ENCODE measurements at places on chromosomes 6 and 20. TPM values are rescaled to one million over a fixed set of nuclear protein-coding genes. Genes with fewer than 3 reads are reported as not detected.

Gene IL17F
- not detected for polyA plus RNA-seq

Gene BEND6
- polyA plus RNA-seq, result 9.7 TPM

Gene ATP9A
- polyA plus RNA-seq, result 23.3 TPM

Gene MTFR2
- polyA plus RNA-seq, result 12.7 TPM

Gene TMC2
- not detected for polyA plus RNA-seq

Gene LY6G6F
- not detected for polyA plus RNA-seq

Gene TRDN
- polyA plus RNA-seq, result not detected

Gene GGTLC1
- not detected for polyA plus RNA-seq

Gene AGER
- 0.78 TPM for polyA plus RNA-seq

Gene FRMD1
- polyA plus RNA-seq, result not detected

Gene SIRPB2
- not detected for polyA plus RNA-seq

DNA sequence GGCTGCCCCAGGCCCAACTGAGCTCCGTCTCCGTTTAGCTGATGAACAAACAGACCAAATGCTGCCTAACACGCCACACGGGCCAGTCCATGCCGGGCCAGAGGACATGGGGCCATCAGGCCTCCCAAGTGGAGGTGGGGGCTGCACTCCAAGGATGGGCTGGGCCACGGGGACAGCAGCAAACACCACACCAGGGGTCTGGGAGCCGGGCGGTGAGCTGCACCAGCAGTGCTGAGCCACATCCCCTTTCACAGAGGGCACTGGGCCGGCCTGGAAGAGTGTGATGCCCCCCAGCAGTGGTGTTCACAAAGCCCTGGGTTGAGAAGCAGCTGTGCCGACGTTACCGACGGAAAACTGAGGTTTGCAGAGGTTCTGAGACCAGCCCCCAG is 2.7 kb downstream of the KCNQ2 start:
- no peak for DNase-seq

GRCh38 chr20:53578492-53579222 is 15.0 kb downstream of the ZNF217 start:
- DNase-seq, result peak; percentile 95

DNA sequence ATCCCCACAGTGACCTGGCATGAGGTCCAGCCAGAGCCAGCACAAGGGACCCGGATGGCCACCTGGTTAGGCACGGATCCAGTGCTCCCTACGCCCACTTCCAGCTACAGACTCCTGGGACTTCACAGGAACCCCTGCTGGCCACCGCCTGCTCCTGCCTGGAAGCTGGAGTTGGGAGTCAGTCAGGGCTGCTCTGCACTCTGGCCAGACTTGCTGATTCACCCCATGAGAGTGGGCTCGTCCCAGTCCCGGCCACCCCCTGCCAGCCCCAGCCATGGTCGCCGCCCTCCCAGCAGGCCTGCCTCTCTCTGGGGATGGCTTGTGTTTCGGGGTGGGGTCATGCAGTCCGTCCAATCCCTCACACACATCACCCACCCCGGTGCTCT is 125.8 kb downstream of the DLL1 start:
- DNase-seq, result no peak

GRCh38 chr6:53119772-53120409 is 28.8 kb downstream of the GCM1 start:
- peak; percentile 65 for DNase-seq

DNA sequence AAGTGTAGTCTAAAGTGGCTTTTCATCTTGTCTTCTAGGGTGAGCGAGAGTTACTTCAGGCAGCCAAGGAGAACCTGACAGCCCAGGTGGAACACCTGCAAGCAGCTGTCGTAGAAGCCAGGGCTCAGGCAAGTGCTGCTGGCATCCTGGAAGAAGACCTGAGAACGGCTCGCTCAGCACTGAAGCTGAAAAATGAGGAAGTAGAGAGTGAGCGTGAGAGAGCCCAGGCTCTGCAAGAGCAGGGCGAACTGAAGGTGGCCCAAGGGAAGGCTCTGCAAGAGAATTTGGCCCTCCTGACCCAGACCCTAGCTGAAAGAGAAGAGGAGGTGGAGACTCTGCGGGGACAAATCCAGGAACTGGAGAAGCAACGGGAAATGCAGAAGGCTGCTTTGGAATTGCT is 27.1 kb downstream of the C20orf173 start:
- no peak for DNase-seq

GRCh38 chr6:36484736-36485135 is 41.9 kb downstream of the KCTD20 start:
- no peak for DNase-seq

GRCh38 chr20:29079769-29080690 is 2177.4 kb upstream of the DEFB115 start:
- DNase-seq, result peak; percentile 9

DNA sequence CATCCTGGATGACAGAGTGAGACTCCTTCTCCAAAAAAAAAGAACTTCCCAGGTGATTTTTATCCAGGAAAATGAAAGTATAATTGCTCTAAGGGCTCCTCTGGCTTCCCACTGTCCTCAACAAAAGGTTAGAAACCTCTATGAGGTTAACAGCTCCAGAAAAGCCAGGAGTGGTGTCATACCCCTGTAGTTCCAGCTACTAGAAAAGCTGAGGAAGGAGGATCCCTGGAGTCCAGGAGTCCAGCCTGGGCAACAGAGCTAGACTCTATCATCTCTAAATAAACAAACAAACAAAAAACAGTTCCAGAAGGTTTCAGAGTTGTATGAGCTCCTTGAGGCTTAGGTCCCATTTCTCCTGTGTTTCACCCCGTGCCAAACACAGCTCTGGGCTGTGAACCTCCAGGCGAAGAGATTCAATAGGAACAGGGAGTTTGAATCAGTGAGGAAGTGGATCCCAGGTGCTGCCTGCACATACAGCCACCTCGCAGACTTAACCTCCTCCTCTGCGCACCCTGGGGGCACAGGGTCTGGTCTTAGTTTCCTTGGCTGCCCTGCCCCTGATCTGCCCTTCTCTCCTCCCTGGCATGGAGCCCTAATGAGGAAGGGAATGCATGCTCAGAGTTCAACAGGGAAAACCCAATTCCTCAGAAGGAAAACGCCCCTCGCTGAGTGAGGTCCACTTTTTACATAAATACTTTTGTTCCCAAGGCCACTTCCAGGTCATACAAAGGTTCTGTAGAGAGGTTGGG is 31.0 kb downstream of the ZC3H12D start:
- DNase-seq, result no peak

GRCh38 chr6:118649918-118650581 is 1.3 kb downstream of the CEP85L start:
- DNase-seq, result peak; percentile 73

DNA sequence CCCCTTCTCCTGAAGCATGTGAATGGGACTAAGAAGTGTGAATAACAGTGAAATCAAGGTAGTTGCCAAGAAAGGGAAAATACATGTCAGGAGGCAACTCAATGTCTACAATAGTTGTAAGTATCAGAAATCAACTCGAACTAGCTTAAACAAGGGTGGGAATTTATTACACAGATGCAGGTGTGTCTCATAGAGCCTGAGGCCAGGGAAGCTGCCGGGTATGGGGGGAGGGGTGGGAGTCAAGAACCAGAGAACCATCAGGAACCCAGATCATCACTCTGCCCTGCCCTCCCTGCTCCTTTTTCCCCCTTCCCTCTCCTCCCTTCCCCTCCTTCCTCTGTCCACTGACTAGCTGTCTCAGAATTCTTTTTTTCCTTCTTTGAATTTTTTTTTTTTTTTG is 34.9 kb upstream of the BMP6 start:
- no peak for DNase-seq

DNA sequence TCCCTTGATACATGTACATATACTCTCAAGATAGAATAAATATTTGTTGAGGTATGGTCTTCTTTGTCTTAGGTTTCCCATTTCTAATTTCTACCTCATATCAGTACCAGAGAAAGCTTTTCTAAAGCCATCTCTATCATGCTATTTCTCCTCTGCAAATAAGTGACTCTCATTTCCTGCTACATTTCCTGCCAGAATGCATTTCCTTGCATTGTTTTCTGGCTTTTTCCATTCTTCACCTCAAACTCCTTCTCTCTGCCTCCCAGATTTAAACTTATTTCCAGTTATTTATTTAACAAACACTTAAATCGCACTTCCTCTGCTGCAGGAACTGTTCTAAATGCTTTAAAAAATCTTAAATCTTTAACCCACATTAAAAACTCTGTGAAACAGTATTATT is 74.4 kb upstream of the STMND1 start:
- DNase-seq, result no peak

DNA sequence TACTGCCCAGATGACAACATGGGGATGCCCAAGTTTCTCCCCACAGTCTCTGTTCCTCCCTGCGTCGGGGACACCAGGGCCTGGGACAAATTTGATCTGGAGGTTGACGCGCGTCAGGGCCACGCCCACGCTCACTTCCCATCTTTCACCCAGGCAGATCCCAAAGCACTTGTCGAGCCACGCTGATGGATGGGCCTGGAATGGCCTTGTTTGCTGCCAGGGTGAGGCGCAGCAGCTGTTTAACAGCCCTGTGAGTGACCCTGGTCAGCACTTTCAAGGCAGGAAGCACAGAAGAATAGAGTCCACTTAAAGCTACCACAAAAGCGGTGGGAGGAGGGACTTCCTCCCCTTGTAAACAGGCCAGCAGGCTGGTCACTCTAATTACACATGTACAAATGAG is 324.7 kb upstream of the JARID2 start:
- peak; percentile 73 for DNase-seq

GRCh38 chr20:8718279-8718678 is 350.6 kb upstream of the PLCB4 start:
- no peak for DNase-seq

DNA sequence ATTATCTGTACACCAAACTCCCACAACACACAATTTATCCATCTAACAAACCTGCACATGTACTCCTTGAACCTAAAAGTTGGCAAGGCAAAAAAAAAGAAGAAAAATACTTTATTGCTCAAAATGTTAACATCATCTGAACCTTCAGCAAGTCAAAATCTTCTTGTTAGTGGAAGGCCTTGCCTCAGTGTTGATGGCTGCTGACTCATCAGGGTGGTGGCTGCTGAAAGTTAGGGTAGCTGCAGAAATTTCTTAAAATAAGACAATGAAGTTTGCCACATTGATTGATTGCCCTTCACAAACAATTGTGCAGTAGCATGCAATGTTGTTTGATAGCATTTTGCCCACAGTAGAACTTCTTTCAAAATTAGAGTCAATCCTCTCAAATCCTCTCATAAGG is 2.7 kb upstream of the WFDC11 start:
- DNase-seq, result no peak

DNA sequence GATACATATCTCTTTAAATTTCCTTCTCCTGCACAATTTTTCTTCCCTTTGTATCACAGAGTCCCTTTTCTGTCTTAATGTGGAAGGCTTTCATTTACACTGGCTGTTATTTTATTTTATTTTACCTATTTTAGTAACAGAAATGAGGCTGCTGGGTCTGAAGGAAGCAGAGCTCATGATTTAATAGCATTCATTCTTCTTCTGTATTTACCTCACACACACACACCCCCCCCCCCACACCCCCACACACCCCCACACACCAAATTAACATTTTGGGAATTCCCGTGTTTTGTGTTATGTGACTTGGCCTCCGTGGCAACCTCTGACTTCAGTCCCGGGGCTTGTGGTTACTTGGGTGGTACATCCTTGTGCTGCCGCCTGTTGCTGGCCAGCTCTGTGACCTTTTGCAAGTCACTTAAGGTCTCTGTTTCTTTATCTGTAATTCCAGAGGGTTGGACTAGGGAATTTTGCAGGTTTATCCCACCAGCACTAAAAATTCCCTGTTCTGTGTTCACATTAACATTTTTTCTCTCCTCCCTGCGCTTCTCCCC is 108.8 kb downstream of the TIAM2 start:
- DNase-seq, result peak; percentile 64

GRCh38 chr20:53829255-53829723 is 235.7 kb upstream of the ZNF217 start:
- peak; percentile 97 for DNase-seq

- no peak for DNase-seq
Observed at GRCh38 chr6:31202259-31203166, 32.0 kb upstream of the POU5F1 start.

GRCh38 chr6:149483334-149483725 is 1.5 kb downstream of the ZC3H12D start:
- no peak for DNase-seq

DNA sequence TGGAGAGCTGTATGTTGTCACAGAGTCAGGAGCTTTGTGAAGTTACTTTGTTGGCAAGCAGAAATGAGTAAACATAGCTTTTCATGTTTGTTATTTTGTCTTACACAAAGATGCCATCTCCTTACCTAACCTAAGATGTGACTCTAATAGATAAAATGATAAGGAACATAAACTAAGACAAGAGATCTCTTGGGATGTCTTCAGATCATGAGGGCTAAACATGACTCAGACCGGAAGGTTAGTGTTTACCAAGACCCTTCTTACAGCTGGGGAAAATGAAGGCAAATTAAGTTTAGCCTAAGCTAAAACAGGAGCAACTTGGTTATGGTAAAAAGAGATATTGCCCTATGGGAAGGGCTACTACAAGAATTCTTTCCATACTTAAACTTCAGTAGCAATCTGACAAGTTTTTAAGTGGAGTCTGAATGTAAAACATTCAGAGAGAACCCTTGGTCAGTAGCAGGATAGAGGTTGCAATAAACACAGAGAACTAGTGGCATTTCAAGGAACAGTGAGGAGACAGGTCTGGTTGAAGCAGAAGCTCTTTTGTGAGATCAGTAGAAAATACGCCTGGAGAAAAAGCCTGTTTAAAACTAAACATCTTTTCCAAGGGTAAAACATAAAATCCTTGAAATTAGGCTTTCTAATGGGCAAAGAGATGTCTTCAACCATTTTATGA is 29.9 kb downstream of the SGK1 start:
- peak; percentile 29 for DNase-seq

- DNase-seq, result peak; percentile 83
Observed at GRCh38 chr6:11212664-11213063, 19.8 kb downstream of the NEDD9 start.

DNA sequence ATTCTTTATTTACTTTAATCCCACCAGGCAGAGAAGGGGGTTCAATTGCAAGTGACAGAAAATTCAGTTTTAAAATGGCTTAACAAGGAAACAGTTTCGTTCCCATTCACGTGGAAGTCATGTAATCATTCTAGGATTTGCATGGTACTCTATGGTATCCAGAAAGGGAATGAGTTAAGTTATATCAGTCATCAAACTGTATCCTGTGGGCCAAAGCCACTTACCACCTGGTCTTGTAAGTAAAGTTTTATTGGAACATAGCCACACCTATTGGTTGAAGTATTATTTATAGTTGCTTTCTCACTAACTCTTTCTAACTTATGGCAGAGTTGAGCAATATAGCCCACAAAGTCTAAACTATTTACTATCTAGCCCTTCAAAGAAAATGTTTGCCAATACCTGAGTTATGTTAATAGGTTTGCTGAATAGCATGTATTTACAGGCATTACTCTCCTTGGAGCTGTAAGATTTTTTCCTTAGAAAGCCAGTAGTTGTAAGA is 10.2 kb upstream of the MMS22L start:
- peak; percentile 7 for DNase-seq

GRCh38 chr6:100078509-100078908 is 84.5 kb upstream of the MCHR2 start:
- peak; percentile 6 for DNase-seq

Measured in fibroblast of lung (primary cell).